ENCODE measurements at places on chromosomes 3 and 15.

DNA sequence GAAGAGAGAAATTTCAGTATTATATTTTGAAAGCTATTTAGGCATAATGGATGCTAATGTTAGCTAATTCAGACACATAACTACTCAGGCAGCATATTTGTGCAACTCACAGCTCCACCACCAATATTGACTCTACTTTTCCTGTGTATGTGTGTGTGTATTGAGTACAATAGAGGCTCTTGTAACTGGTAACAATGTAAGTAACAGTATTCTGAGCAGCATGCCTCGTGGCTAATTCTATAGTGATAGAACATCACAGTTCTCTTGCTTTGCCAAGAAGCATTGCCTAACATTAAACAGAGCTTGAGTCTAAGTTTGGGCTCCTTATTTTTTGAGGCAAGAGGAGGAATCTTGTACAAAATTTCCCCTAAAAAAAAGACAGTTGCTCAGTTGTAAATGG is 98.6 kb upstream of the ARHGEF26 start:
- DNase-seq = no peak

- DNase-seq = no peak
These were observed 10.9 kb upstream of the RHO start for GRCh38 chr3:129517516-129517915.

GRCh38 chr3:113441051-113441770 is at the start of gene CFAP44:
Gene CFAP44 (minus strand): TSS chr3:113441493. CDS start chr3:113433664, 7,829 bp downstream.
- no peak for DNase-seq

DNA sequence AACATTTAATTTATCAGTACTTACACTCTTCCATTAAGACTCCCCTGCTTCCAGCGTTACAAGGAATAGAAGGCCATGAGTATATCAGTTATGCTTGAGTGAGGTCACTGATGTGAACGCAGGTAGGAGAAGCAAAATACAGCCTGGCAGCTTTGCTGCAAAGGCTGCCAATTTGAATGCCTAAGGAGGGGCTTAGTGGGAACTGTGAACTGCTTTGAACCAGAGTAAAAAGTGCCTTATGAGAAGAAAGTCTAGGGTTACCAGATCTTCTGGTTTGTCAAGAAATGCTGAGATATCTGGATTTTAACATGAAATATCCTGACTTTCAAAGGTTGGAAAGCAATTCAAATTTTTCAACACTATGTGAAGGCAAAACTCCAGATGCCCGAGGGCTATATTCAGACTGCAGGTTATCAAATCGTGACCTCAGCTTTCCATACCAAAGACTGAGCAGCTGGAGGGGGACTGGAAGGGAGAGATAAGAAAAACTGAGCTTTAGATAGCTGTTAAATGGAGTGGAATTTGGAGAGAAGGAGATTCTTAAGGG is 446.3 kb upstream of the NECTIN3 start:
- DNase-seq = no peak

DNA sequence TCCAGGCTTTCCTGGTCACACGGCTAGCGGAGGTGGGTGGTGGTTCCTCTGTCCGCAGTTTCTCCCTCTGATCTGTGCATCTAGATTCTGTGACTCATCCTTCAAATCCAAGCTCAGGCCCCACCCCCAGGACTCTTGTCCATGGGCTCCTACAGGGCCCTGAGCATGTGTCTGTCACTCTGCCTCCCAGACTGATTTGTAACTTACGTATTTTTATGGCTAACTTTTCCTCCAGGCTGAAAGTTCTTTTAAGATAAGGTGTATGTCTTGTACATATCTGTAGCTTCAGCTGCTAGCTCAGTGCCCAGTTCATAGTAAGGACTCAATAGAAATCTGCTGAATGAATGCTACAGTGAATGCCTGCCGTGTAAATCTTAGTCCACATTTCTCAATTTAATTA is 8.0 kb downstream of the ESYT3 start:
- DNase-seq = peak; percentile 51

DNA sequence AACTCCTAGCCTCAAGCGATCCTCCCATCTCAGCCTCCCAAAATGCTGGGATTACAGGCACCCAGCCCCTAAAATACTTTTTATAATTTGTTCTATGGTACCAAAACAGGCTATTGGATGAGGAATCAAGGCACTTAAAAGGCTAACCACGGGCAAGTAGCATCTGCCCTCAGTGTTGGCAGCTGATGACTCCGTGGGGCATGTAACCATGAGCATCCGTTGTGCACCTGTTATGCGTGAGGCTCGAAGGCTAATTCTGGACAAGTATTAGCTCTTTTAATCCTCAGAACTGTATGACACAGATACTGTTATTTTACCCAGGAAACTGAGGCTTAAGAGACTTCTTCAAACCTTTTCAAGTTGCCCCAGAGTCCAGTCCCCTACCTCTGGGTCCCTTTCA is 10.2 kb downstream of the WDR73 start:
- no peak for DNase-seq

GRCh38 chr3:154758109-154758868 is 321.8 kb upstream of the MME start:
- peak; percentile 56 for DNase-seq

- DNase-seq = no peak
These were observed 668.8 kb upstream of the ADAMTS9 start for GRCh38 chr3:65356331-65357248.

DNA sequence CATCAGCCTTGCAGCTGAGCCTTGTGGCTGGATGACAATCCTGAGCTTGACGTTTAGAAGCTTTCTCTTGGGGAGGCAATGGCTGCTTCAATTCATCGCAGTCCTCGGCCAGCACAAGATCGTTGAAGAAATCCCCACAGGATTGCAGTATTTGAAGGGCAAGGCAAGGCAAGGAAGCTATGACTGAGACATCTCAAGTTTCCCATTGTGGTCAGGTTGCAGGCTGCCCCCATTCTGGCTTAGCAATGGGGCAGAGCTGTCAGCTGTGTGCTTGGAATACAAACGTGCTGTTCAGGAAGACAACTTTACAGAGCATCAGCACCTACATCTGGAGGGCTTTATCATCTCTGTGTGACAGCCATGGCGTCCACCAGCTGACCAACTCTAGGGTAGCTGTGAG is 275.9 kb upstream of the TBL1XR1 start:
- DNase-seq = peak; percentile 97

DNA sequence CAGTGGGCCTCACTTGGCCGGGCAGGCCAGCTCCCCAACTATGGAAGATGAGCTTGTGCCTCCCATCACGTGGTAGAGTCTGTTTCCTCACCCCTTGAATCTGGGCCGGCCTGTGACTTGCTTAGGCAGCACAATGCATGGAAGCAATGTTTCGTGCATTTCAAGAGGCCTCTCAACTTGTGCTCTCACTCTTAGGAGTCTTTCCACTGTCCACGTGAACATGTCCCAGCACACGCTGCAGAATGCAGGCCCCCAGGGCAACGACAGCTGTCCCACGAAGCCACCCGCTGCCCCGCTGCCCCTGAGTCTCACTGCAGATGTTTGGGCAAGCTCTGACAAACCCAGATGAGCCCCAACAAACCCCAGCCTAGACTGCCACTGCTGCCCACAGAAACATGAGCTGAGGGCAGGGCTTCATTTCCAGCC is 27.2 kb upstream of the SLC41A3 start:
- no peak for DNase-seq

GRCh38 chr3:62041681-62042080 is 331.7 kb downstream of the FEZF2 start:
- DNase-seq = no peak

GRCh38 chr3:132326251-132326650 is 9.0 kb downstream of the ACP3 start:
- no peak for DNase-seq

- no peak for DNase-seq
These were observed 135.0 kb downstream of the NFKBIZ start for GRCh38 chr3:101984356-101984755.

DNA sequence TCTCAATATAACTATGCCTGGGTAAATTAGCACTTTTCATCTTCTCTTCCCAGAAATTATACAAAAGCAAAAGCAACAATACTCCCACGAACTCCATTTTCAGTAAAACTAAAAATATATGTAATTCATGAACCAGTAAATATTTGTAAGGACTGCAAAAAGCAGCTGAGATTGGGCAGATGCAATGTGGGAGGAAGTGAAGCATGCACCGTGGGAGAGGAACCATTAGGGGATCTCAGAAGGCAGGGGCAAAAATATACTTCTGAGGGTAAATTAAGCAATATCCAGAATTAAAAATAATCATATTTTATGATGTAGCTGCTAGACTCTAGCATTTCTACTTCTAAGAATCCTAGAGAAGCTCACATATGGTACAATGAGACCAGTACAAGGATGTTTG is 20.2 kb downstream of the CFAP91 start:
- no peak for DNase-seq

- DNase-seq = no peak
These were observed 32.7 kb downstream of the MME start for GRCh38 chr3:155112661-155113389.

- DNase-seq = no peak
These were observed 3.4 kb downstream of the SLC25A26 start for GRCh38 chr3:66224220-66224619.
